ENCODE measurements at places on chromosomes 13 and 19.

DNA sequence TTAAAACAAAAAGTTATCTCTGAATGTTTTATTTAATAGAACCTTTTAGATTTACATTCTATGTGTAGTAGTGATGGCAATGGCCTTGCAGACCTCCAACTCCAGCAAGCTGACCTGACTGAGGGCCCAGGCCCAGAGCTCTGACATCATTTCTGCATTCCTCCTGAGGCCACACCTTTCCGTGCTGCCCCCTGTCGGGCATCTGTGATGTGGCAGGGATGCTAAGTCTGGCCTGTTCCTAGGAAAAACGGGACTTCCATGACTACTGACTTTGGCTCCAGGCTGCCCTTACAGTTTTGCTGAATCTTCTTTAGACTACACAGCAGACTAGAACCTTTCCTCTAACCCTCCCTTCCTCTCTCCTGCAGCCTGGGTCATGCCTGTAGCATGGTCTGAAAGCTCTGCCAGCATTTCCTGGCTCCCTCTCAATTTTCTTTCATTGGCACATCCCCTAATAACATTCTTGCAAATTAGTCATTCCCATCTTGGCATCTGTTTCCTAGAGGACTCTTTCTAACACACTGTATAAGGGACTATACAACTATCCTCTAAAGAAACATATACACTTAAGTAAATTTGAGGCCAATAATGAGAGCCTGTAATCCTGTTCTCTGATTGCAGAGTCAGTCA is 249.1 kb downstream of the GPC5 start:
- DNase-seq, result no peak

- no peak for DNase-seq
Measured at GRCh38 chr19:48424694-48425219, 21.0 kb upstream of the GRWD1 start.

DNA sequence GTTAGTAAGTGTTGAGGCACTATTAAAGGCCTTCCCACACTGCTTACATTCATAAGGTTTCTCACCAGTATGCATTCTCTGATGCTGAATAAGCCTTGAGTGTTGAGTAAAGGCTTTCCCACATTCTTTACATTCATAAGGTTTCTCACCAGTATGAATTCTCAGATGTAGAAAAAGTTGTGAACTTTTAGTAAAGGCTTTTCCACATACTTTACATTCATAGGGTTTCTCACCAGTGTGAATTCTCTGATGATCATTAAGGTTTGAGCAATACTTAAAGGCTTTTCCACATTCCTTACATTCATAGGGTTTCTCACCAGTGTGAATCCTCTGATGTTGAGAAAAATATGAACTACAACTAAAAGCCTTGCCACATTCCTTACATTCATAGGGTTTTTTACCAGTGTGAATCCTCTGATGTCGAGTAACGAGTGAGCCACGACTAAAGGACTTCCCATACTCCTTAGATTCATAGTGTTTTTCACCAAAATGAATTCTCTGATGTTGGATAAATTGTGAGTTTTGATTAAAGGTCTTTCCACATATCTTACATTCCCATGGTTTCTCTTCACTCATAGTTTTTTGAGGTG is 24.2 kb downstream of the ZNF829 start:
- no peak for DNase-seq

- DNase-seq, result peak; percentile 47
Measured at GRCh38 chr13:76885203-76886004, 801 bp downstream of the KCTD12 start.

DNA sequence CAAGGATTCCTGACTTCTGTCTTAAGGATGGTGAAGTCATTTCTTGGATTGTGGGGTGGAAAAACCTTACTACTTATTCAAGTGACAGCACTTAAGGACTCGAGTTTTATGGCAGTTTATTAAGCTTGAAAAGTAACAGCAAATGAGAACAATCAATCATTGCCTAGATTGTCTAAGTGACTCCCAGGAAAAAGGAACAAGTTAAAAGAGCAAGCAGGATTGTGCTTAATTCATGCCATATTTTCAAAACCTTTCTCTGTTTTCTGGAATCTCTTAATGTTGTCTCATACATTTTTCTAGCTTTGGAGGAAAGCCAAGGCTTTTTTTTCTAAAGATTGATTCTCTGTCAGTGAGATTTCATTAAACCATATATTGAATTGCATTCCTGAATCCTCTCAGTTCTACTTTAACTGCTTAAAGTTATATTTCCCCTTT is 236.2 kb upstream of the HTR2A start:
- DNase-seq, result no peak

- no peak for DNase-seq
Measured at GRCh38 chr13:100280681-100281080, 191.8 kb downstream of the PCCA start.
